ENCODE measurements at places on chromosomes 3 and 15.

DNA sequence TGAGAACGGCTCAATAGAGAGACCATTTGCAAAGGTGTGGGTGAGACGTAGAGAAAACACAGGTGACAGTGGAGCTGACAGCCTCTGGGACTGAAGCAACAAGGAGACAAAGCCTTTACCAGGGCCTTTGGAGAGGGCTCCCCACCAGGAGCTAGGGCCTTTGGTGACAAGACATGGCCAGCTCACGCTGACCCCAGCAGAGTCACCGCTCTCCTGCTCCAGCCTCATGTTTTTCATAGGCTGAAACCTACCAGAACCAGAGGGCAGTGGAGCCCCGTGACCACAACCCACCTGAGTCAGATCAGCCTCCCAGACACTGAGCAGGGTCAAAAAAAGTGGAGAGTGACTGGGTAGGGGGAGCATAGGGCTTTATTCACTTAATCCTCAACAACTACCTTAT, 214.7 kb downstream of the SHQ1 start:
- DNase-seq: no peak

DNA sequence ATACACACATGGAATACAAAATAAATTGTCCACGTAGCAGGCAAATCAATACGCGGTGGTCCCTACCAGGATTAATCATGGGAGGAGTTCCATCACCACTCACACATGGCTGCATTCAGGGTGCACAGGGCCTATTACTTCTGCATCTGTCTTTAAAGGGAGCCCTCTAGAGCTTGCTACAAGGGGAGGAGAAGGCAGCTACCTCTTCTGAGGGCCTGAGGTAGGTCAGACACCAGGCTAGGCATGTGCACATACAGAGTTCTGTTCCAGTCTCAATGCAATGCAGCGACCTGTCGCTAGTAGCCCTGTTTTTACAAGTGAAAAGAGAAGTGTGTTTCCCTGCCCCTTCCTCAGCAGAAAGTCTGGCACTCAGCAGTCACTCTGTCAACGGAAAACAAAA, 102.7 kb downstream of the ROBO2 start:
- DNase-seq: no peak

DNA sequence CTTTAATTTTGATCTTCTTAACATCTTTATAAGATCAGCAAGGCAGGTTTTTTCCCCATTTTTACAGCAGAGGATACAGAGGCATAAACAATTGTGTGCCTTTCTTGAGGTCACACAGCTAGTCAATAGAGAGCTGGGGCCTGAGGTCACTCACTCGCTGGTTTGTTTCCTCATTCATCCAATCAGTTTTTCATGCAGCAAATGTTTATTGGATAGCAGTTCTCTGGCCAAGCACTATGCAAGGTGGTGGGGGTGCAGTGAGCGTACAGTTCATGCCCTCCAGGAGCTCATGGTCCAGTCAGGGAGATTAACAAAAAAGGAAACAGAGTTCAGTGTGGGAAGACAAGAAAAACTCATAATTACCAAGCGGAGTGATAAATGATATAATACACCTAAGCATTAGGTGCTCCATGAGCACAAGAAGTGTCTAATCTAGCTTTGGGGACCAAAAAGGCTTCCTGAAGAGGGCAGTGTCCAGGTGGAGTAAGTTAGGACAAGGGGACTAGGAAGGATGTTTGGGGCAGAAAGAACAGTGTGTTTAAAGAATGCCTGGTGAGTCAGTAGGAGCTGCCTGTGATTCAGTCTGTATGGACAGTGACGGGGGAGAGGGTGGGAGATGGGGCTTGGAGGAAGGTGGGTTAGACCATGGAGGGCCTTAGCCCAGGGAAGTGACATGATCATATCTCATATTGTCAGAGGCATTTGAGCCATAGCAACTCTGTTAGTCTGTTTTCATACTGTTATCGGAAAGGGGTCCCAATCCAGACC, 29.3 kb downstream of the MAP2K5 start:
- DNase-seq: no peak

DNA sequence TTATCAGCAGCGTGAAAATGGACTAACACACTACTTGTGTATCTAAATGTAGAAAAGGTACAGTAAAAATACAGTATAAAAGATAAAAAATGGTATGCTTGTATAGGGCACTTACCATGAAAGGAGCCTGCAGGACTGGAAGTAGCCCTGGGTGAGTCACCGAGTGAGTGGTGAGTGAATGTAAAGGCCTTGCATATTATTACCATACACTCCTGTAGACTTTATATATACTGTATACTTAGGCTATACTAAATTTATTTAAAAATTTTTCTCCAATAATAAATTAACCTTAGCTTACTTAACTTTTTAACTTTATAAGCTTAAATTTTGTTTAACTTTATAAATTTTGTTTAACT, 67.2 kb upstream of the TSPAN3 start:
- no peak for DNase-seq

DNA sequence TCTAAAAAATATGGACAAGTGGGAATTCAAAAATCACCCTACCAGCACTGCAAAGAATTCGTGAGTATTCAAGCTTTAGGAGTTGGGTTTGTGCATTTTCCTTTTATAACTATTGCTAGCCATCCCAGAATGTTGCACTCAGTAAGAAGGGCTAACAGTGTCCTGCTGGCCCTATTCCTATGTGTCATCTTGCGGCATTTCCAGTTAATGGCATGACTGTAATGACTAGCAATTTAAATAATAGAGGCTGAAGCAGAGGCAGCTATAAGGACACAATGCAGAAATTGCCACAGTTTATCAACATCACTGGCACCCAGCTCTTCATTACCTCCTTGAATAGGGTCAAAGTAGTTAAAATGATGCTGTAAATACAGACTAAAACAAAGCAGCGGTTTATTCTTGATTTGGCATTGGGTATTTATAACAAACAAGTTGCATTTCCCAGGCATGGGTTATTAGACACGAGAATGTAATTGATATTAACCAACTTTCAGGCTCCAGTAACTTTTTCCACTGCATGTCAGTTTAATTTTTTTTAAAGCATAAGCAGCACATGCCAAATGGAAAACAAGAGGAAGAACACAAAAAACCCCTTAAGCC, 177.6 kb downstream of the FHIT start:
- no peak for DNase-seq

GRCh38 chr3:52805270-52806039, 10.9 kb downstream of the ITIH3 start:
- no peak for DNase-seq

DNA sequence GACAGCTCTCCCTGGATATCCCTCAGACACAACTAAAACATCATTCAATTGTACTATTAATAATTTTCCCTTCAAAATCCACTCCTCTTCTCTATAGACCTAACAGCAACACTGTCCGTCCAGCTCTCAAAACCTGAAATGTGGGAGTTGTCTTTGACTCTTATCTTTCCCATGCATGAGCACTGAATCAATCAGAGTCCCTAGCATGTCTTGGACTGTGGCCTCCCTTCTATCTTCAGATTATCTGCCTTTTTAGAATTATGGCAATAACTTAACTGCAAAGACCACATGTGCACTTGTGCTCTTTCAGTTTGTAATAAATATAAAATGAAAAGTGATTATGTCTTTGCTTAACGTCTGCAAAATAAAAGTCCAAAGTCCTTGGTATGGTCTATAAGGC, 107.0 kb downstream of the UBE3A start:
- no peak for DNase-seq

DNA sequence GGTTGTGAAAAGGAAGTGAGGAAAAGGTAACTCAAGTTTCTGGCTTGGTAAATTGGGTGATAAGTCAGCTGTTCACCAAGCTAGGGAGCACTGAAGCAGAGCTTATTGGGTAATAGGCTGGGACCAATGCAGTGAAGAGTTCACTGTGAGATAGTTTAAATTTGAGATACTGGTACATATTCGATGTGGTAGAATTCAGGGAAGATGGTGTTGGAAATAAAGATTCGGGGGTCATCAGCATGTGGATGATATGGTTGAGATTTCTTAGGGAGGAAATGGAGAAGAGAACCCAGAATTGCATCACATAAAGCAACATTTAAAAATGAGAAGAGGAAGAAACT, 16.9 kb downstream of the MME start:
- no peak for DNase-seq

DNA sequence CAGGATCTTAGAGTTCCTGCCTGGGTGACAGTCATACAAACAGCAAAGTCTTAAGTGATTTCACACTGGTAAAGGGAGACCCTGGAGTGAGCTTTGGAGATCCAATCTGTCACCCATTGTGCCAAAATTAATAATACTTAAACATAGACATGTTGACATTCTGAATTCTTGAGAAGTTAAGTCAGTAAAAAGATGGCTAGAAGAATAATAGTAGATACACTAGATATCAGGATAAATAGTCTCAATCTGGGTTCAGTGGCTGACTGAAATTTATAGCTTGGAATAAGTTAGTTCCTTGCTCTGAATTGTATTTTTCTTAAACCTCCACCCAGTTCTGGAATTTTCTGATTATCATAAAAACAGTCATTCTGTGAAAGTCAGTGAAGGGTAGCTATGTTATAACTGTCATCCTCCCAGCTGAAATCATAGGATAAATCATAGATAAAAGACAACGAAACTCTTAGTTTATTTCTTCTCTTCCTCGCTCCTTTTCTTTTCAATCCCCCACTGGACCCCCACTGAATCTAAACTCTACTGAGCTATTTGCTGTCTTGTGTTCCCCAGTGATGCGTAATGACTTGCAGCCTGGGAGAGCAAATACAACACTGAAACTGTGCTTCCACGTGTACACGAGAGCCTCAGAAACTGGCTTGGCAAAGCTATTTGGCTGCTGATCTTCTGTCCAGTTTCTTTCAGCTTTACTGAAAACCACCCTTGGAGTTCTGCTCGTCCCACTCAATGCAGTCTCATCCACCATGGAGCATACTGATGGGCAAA, 175.4 kb upstream of the TP63 start:
- DNase-seq: no peak

GRCh38 chr3:73024836-73025235, 28.2 kb downstream of the PPP4R2 start:
- no peak for DNase-seq

- DNase-seq: peak; percentile 31
Observed at GRCh38 chr15:25691544-25692430, 171.3 kb downstream of the ATP10A start.

- DNase-seq: no peak
Observed at GRCh38 chr3:178270838-178271237, 265.4 kb upstream of the KCNMB2 start.

Data from testis (tissue), 5 donors.